Globus pallidus (tissue), 1 donor: ENCODE measurements at places on chromosomes 1 and 21.
A peak's percentile ranks its signal among the peaks of the same experiment; 100 is the strongest.

- no peak for DNase-seq
Measured at GRCh38 chr1:78240191-78240590, 194.4 kb downstream of the GIPC2 start.

- peak; percentile 24 for DNase-seq
Measured at GRCh38 chr1:241639623-241640148, 483 bp downstream of the CHML start.

GRCh38 chr1:41349361-41350054, 11.7 kb upstream of the FOXO6 start:
- no peak for DNase-seq

DNA sequence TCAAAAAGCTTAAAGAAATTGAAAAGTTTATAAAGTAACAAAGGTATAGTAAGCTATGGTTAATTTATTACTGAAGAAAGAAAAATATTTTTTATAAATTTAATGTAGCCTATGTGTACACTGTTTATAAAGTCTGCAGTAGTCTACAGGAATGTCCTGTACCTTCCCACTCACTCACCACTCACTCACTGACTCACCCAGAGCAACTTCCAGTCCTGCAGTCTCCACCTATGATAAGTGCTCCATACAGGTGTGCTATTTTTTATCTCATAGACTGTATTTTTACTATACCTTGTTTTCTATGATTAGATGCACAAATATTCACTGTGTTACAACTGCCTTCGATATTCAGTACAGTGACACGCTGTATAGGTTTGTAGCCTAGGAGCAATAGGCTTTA, 106.6 kb downstream of the NR5A2 start:
- no peak for DNase-seq

DNA sequence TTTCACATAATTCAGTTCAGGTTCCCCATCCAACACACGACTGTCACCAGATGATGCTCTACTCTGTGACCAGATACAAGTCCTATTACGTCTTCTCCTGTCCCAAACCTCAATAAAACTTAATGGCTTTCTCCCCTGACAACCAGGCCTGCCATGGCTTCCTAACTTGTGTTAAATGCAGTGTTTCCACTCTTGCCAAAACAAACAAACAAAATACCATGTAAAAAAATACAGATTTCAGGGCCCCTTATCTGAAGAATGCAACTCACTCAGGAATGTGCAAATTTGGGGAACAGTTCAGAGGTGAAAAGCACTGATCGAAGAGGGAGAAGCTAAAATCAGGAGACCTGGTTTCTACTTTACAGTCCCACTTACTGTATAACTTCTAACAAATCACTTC, 863 bp upstream of the NUF2 start:
- DNase-seq: peak; percentile 0

DNA sequence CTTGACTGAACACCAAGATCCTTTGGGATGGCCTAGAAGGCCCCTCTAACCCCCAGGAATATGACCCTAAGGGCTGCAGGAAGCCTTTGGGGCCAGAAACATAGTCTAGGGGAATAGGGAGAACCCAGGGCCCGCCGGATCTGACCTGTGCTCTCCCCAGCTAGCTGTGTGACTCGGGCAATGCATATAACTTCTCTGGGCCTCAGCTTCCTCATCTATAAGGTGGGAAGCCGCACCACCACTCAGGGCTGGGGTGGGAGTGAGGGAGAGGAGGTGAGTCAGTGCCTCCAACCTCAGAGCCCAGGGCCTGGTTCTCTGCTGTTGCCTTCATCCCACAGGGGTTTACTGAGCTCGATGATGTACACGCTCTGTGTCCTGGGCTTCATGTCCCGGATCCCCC, 434.4 kb downstream of the PTPRU start:
- DNase-seq: no peak

DNA sequence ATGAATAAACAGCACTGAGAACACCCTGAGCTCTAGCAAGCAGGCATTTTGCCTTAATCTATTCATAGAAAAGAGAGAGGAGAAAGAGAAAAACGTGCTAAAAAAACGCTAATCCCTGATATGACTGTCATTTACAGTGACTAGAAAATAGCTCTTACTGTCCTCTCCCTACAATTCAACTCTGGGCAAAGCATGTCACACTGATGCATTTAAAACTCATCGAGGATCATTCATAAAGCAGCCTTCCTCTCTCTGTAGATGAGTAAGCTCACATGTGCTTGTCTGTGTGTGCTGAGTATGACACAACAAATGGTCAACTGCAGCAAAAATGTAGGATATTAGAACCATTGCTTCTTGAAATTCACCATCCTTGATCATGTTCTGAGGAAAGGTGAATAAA, 109.0 kb downstream of the SGIP1 start:
- DNase-seq: no peak

DNA sequence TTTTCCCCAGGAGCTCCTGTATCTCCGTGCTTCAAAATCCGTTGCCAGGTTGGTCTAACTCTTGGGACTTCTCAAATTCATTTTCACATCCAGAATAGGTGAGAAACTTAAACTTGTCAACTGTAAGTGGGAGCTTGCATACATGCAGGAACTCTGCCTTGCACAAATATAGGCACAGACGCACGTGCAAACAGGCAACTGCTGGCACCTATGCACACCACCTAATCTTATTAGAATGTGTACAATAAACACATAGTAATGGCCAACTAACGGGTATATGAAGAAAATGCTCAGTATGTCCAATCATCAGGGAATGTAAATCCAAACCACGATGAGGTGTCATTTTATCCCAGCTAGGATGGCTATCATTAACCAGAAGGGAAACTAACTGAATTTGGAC, 22.6 kb upstream of the FCGR2A start:
- DNase-seq: no peak

DNA sequence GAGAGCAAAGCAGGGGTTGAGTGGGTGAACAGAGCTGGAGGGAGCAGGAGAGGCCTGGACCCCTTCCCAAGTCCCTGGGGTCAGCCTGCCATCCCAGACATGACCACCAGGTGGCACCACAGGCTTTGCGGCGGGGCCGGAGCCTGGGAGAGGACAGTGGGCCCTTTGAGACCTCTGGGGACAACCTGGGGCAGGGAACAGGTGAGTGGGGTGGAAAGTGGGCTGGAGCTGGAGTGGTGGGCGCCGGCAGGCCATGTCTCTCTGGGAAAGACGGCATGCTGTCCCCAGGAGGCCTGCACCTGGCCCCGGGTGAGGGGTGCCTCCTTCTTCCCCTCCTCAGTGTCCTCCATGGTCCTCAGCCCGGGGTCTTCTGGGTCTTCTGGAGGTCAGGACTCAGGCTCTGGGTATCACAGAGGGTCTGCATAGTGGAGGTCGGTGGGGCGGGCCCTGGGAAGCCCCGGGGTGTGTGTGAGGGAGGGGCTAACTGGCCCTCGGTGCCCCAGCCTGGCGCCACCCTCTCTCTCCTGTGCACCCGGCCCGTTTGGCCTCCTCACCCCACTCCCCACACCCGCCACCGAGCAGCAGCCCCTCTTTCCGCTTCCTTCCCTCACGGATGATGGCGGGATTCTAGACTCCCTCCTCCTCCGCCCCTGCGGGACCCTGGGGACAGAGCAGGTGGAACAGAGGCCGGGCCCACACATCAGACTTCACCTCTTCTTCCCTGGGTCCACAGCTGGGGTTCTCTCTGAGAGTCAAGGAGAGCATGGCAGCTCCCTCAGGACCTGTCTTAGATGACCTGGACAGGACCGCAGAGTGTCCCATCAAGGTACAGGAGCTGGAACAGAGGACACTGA, 28.5 kb upstream of the PKP1 start:
- DNase-seq: peak; percentile 15

- DNase-seq: no peak
Measured at GRCh38 chr1:195335541-195335940, 1272.7 kb downstream of the KCNT2 start.

DNA sequence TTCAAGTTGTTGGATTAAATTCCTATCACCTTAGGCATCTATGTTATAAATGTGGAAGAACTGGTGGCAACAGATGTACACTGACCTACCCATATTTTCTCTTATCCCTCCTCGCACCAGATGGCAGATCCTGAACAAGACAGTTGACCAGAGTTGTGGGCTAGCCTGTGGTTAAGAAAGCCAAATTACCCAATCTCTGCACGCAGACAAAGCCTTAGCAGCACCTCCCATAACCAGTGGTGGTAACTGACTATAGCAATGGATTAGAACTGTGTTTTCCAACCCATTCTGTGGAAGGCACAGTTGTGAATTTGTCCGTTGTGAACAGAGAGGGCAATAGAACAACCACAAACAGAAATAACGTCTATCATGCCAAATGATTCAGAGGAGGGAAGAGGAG, 20.6 kb downstream of the ABCB10 start:
- no peak for DNase-seq

DNA sequence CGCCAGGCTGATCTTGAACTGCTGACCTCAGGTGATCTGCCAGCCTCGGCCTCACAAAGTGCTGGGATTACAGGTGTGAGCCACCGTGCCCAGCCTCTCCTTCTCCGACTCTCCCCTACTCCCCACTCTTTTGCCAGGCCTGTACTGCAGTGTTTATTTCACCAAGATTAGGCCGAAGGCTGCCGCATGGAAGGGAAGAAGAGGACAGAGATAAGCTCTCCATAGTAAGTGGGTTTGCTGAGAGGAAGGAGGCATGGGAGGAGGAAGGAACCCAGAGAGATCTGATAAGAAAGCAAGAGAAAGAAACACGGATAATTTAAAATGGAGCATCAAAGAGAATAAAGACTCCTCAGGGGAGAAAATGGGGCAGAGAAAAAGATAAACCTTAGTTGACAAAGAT, 8.7 kb downstream of the PTCH2 start:
- DNase-seq: no peak

DNA sequence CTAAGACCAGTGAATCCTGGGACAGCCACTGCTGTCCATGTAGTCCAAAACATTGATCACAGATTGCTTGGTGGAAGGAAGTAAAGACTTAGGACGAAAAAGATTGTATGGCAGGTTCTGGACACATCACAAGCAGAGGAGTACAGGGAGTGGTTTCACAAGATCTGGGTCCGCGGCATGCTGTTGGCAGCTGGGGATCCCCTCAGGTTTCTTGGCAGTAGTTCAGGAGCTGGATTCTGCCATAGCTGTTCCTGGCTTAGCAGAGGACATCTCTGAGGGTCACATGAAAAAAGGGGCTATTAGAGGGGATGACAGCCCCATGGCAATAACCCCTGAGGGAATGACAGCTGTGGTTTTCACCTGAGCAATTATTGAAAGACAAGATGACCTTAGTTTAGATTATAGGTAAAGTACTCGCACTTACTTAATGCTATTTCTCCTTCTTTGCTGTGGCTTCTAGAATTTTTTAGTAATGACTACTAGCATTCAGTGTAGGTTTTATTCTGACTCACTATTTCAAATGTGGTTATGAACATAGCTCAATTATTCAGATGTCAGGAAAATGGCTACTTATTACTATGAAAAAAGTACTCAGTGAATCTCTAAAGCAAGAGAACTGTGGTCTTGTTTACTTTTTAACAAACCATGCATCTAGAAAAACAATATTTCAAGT, 8.2 kb downstream of the KRTAP27-1 start:
- no peak for DNase-seq

DNA sequence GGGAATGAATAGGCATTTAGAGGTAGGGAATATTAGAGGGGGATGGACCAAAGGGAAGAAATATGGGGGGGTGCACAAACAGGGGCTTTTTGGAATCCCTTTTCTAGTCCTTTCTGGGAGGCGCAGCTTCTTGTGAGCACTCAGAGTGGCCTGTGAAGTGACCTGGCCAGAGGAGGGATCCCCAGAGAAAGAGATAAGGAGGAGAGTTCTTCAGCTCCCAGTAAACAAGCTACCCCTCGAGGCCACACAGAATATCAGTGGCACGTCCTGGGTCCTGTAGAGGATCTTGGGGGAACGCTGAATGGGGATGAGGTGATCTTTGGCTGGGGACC, 19.4 kb downstream of the VANGL2 start:
- DNase-seq: no peak

GRCh38 chr1:230456478-230456877, 30.3 kb upstream of the PGBD5 start:
- no peak for DNase-seq

GRCh38 chr1:184622136-184622823, 132.4 kb downstream of the EDEM3 start:
- DNase-seq: no peak

DNA sequence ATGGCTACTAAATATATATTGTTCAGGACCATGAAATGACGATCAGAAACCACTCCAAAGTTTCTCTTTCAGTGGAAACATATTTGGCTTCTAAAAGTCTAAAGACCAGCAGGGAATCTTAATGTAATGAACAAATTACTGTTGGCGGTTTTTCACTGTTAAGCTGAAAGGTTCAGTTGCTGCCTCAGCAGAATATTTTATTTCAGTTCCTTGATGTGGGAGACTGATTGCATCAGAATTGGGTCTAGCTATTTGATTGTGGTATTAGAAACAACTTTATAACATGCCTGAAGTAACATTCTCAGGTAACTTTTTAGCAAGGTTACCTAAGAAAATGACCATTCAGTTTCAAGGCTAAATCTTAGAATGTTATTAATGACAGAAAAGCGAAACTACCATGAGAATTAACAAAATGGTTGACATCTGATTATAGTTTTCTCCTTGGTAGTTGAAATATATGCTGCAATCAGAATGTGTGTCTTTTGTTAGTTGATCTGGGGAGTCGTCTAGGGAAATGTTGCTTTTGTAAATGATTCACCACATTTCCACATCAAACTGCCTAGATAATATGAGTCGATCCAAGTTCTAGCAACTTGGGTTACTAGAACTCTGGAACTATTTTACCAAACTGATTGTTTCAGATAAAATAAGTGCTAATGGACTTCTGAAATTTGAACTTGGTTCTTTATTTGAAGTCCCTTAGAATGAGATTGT, 200.4 kb downstream of the HMCN1 start:
- DNase-seq: no peak

DNA sequence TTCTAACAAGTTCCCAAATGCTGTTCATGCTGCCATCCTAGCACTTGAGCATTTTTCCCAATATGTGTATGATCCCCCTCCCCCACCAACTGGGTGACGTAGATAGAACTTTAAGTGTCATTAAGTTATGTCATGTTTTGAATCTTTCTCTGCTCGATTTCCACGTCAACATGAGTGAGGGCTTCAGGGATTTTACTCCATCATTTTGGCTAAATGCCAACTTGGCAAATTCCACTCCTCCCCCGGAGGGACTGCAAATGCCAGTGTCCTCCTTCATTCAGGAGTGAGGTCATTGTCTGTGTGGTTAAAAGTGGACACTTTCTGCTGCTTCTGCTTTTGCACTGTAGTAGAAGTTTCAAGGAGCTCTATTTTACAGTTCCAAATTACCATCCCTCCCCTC, 201.7 kb downstream of the FGGY start:
- DNase-seq: no peak

- DNase-seq: no peak
Measured at GRCh38 chr1:158204458-158204827, 23.7 kb downstream of the CD1D start.

GRCh38 chr1:186327331-186327730, 47.7 kb downstream of the TPR start:
- no peak for DNase-seq

DNA sequence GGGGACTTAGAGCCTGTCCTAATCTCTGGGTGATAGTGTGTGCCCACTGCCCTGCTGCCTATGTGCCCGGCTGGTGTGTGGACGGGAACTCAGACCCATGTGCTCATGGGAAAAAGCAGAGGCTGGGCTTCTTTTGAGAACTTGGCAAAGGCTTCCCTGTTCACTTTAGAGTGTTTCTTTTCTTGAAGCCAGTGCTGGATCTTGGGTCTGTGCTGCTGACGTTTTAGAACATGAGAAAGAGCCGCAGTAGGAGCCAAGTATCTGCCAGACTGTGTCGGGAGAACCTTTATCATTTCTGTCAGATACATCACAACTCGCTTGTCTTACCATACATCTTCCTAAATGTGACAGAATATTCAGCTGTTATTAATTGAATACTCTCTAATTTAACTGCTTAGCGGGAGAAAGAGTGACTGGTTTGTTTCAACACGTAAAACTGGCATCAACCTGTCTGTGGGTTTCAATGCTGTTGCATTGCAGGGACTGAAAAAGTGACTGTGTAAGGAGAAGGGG, 195.2 kb downstream of the PBX1 start:
- DNase-seq: peak; percentile 68
